ENCODE measurements at places on chromosomes 5 and 9.

- no peak for DNase-seq
Observed at GRCh38 chr5:143790457-143791112, 21.4 kb upstream of the HMHB1 start.

GRCh38 chr5:103561685-103562452, 720 bp downstream of the NUDT12 start:
- DNase-seq = no peak

- DNase-seq = no peak
Observed at GRCh38 chr5:111532886-111533582, 20.7 kb upstream of the STARD4 start.

DNA sequence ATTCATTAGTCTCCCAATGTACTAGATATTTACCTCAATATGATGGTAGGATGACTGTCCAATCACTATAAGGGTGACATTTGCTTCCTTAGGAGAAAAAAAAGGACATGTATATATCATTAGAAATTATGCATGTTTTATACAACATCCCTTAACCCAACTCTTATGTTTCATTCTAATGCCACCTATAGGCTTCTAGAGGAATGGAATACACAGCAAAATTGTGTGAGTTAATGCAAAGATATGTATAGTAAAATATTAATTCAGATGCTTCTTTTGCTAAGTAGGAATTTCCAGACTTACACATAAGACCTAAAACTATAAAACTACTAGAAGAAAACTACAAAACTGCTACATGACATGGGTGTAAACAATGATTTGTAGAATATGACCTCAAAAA, 3.5 kb downstream of the PRXL2C start:
- no peak for DNase-seq

GRCh38 chr5:78667461-78668103, 19.0 kb upstream of the LHFPL2 start:
- no peak for DNase-seq

GRCh38 chr5:62662521-62662920, 83.9 kb downstream of the LRRC70 start:
- no peak for DNase-seq

DNA sequence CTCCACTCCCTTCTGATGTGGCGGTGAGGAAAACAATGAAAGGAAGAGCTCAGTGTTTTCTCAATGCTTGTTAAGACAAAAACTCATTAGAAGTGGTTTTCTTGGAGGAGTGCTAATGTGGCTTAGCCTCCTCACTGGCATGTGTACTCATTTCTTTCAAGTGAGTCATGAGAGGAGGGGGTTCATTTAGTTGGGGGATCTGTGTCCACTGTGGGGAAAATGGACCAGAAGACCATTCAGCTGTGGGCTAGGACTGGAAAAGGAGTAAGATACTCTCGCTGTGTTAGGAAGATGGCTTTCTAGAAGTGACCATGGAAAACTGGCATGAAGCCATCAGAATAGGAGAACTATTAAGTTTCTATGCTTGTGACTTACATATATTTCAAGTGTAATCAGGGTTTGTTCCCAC, 23.5 kb downstream of the KLF9 start:
- DNase-seq = no peak

GRCh38 chr5:134046801-134047686, 42.3 kb upstream of the VDAC1 start:
- no peak for DNase-seq

DNA sequence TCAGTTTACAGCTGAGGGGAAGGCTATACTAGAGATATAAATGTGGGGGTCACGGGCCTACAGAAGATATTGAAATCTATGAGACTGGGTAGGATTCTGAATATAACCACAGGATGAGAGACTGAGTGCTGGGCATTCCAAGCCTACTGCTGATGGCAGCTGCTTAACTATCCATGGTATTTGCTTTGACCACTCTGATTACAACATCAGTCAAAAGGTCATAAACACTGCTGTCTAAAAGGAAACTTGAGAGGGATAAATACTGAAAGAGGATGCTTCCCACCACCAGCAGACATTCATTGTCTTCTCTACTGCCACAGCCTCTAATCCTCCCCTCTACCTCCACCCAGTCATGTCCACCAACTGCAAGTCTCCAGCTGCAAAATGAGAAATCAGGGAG, 3.8 kb downstream of the ZNF622 start:
- DNase-seq = no peak

Data from GM12891 (cell line).